HEK293T (cell line): ENCODE measurements at places on chromosomes 2 and 18.

GRCh38 chr2:152715112-152715511, 2.1 kb downstream of the PRPF40A start:
- no peak for DNase-seq

GRCh38 chr2:36389091-36389564, 33.5 kb downstream of the CRIM1 start:
- DNase-seq: no peak

DNA sequence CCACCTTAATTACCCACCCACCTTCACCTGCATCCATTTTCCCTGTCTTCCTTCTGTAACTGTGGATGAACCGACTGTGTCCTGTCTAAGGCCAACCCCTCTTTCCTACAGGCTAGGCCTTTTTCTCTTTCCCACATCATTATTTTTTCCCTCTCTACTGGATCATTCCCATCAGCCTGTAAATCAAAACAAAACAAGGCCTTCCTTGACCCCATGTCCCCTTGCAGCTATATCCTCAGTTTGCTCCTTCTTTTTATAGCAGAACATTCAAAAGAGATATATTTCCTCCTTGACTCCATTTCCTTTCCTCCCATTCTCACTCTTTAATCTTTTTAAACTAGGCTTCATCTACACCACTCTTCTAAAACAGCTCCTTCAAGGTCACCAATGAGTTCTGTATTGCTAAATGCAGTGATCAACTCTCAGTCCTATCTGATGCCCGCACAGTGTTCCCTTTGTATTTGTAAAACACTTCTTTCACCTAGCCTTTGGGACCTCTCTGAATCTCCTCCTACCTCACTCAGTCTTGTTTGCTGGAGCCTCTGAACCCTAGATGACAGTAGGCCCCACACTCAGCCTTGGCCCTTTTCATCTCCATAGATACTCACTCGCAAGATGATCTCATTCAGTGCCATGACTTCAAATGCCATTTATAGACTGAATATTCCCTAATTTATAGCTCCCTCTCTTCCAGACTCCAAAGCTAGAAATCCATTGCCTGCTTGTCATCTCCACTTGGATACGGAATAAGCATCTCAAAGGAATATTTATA, 55.7 kb downstream of the CXCR4 start:
- DNase-seq: no peak

GRCh38 chr2:189628817-189629530, 32.3 kb upstream of the ASNSD1 start:
- DNase-seq: no peak

- no peak for DNase-seq
These were observed 75.4 kb downstream of the SP110 start for GRCh38 chr2:230144355-230144754.

- no peak for DNase-seq
These were observed 432.7 kb upstream of the RAB12 start for GRCh38 chr18:8176554-8176953.

DNA sequence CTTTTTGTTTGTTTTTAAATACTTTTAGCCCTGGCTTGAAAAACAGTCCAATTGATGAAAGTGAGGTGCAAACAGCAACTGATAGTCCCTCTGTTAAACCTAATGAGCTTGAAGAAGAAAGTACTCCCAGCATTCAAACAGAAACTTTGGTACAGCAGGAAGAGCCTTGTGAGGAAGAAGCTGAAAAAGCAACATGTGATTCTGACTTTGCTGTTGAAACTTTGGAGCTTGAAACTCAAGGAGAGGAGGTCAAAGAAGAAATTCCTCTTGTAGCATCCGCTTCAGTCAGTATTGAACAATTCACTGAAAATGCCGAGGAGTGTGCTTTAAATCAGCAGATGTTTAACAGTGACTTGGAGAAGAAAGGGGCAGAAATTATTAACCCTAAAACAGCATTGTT, 30.6 kb upstream of the DYSF start:
- no peak for DNase-seq

GRCh38 chr2:121144111-121144510, 140.9 kb downstream of the TFCP2L1 start:
- no peak for DNase-seq

DNA sequence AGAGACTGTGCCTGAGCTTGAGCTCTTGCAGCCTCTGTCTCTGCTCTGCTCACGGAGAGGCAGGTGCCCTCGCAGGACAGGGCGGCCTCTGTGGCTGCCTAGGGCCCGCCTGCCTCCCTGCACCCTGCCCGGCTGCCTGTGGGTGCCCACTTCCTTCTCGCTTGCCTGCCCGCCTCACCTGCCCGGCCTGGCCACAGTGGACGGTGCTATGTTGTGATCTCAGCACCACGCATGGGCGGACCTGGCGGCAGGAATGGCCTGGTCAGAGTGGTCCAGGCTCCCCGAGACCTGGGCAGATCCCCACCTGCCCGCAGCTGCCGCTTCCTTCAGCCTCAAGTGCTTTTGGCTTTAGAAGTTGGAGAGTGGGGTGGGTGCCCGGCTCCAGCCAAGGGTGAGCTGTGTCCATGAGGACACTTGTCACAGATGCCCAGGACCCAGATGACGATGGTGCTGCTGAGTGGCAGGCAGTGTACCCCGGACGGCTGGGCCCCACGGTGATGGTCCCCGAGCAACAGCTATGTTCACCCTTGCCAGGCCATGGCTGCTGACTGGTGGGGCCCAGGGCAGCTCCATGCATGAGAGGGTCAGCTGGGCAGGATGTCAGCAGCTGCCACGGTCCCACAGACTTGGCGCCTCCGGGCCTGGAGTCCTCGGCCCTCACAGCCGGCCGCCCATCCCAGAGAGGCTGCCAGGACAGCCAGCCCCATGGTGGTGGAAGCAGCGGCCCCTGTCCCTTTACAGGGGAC, 25.3 kb downstream of the RTP5 start:
- DNase-seq: no peak

GRCh38 chr2:54680397-54681041, 42.9 kb upstream of the EML6 start:
- DNase-seq: no peak

- no peak for DNase-seq
These were observed 172.4 kb upstream of the KCNH7 start for GRCh38 chr2:163011000-163011399.

DNA sequence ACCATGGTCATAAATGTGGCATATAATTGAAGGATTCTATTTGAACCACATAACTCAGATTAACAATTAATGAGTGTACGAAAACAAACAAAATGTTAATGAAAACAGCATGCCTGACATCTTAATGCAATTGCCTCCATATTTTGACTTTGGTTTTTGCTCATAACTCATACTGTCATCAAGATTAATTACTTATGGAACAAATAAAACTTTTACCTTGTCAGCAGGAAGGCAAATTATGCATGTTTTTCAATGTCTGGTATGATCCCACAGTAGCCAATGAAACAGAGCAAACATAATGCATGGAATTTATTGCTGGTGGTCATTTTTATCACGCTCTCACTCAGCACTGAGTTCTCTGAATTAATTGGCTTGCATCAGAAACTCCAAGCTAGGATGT, 5.1 kb downstream of the PLEKHM3 start:
- DNase-seq: no peak

DNA sequence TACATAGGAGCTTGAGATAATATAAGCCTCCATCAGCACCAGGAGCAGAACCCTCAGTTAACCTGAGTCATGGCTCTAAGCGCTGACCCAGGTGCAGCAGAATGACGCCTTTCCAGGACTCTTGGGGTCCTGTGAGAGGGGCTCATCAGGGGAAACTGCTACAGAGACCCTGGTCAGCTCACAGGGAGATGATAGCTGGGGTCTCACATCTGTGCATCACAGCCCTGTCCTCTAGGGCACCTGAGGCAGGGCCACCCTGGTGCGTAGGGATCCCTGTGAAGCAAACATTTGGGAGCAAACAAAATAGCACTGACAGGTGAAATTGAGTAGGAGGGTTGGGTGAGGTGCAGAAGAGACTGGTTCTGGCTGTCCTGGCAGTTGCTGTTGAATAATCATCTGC, 219.2 kb downstream of the SH3RF3 start:
- no peak for DNase-seq

DNA sequence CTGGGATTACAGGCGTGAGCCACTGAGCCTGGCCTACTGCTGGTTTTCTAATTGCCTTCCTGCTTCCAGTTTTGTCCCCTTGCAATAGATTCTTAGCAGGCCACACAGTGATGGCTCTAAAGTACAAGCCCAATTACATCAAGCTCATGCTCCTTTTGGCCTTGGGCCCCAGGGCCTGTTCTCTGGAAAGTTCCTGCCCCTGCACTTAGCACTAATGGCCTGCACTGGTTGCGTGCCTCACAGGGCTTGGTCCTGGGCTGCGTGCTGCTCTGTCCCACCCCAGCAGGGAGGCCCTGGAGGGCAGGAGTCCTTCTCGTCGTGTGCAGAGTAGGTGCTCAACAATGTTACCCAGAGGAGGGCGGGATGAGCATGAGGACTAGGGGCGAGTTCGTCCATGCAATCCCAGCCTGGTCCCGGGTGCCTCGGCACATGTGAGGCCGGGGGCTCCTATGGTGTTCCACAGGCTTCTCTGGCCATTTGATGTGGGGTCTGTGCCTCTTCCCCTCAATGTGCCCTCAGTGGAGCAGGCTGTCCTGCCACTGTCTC, 51.7 kb downstream of the PDCL3 start:
- no peak for DNase-seq

DNA sequence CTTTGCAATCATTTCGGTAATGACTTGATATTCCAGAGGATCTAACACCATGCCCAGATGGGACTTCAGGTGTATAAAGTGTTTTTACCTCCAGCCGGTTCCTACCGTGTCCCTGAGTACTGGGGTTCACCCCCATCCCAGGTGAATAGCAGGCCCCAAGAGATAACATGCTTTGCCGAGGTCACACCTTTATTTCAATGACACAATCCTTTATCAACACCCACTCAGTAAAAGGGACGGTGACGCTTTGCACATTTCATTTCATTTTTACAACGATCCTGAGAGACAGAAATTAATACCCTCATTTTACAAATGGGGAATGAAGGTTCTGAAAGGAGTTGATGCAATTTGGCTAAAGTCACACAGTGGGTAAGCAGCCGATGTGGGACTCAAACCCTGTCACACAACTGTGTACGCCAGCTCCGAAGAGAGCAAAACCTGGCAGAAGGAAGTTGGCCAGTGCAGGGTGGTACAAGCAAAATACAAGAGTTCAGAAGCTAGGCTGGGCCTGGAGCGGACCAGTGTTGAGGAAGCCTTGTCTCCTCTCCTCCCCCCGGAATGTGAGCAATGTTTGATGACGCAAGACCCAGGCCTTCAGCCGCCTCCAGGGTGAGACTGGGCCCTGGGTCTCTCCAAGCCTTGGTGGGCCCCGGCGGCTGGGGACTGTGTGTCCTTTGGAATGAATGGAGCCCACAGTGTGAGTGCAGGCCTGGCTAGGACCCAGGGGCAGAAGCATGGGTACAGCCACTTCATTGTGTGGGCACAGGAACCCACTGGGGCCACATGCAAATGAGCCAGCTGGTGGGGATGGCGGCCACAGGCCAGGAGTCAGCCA, 139.6 kb upstream of the MYCN start:
- no peak for DNase-seq

DNA sequence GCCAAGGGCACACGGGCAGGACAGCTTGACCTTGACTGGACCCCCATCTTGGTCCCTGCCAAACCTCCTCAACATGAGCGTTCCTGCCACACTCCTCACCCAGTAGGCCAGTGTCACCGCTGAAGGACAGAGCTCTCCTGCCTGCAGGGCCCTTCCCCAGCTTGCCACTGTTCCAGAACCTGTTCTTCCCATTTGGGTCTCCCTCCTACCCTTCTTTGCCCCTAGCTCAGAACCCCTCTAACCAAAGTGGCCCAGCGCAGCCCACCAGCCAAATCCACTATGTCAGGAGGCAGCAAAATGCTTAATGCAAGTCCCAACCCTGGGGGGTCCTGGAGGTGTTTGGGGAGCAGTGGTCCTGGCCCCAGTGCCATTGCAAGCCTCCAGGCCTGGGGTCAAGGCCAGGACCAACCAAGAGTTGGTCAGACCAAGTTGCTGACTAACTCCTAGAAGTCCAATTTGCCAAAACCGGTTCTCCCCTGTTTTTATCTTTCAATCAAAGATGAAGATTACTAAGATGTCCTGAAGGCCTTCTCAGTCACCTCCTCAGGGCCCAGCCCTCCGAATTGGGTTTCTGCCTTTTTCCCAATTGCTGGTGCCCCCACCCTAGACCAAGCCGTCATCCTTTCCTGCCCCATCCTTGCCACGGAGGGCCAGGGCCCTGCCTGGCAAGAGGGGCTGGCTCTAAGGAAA, 4.5 kb upstream of the ASPRV1 start:
- no peak for DNase-seq

DNA sequence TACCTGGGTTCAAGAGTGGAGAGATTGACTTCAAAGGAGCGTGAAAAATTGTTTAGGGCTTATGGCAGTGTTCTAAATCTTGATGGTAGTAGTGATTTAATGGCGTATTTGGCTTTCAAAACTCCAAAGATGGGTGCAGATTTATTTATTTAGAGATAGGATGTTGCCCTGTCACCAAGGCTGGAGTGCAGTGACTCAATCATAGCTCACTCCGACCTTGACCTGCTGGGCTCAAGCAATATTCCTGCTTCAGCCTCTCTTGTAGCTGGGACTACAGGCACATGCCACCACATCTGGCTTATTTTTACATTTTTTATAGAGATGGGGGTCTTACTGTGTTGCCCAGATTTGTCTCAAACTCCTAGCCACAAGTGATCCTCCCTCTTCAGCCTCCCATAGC, 52.5 kb downstream of the FAM117B start:
- no peak for DNase-seq

GRCh38 chr18:75256376-75256775, 45.8 kb downstream of the TSHZ1 start:
- no peak for DNase-seq

- no peak for DNase-seq
These were observed 11.9 kb upstream of the PID1 start for GRCh38 chr2:229282758-229283546.

DNA sequence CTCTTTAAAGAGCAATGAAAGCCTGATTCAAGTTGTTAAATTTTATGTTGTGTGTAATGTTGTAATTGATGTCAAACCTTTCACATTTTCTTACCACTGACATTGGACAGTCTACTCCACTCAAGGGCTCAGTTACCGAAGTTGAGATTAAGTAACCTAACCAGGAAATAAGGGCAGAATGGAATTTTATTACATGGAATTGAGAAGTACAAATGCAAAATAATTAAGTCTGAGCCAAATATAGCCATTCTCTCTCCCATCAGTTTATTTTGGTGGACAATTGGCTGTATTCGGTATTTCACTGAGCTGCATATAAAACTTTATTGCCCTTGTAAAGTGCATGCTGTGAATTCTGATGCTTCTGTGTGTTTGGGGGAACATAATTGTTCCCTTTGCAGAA, 231.5 kb downstream of the TTC32 start:
- peak; percentile 47 for DNase-seq
